ENCODE measurements at places on chromosomes 2 and 18.

DNA sequence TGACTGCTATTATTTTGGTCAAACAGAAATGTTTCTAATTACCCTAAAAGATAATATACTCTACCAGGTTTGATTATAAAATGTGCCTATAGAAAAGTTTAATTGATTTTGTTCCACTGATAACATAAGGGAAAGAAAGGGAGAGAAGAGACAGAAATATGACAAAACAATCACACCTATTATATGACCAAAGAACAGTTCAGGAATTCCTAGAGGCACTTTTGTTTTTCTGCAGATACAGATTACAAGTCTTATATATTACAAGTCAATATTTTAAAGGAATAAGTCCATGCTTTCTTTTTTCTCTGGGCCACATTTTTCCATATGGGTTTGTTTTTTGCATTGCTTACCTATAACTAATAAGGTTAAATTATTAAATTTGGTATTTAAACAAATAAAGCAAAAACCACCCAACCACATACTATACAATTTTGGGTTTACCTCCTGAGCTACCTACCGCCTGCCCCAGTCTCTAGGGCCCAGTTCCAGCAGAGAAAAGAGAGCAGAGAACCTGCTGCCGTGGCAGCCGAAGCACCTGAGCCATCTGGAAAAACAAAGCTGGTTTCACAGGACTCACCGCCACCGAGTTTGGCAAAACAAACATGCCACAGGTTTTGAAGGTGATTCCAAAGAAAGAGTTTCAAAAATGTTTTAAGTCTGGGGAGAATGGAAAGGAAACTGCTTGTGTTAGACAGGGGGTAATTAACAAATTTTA is 92.1 kb downstream of the DYM start:
- DNase-seq = no peak

GRCh38 chr2:48065096-48065495 is 158.8 kb upstream of the FBXO11 start:
- DNase-seq = no peak

DNA sequence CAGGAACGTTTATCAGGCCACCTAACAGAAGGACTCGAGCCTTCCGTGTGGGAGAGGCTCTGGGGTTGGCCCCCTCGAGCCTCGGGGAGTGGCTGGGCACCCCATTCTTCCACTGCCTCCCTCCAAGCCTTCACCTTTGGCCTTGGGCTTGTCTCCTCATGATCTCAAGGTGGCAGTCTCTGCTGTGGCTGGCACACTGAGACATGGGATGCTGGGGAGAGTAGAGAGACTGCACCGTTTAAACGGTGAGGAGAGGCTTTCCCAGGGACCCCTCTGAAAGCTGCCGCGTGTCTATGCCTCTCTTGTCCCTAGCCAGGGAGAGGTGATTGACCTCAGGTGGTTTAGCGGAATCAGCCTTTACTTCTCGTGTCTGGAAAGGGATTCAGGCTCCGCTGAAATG is 71.0 kb downstream of the DCDC2C start:
- no peak for DNase-seq

DNA sequence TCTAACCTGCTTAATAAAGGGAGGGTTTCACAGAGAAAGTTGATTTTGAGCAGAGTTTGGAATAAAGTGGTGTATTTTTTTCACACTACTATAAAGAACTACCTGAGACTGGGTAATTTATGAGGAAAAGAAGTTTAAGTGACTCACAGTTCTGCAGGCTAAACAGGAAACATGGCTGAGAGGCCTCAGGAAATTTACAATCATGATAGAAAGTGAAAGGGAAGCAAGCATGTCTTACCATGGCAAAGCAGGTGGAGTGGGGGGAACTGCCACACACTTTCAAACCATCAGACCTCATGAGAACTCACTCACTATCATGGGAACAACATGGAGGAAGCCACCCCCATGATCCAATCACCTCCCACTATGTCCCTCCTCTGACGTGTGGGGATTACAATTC is 546.7 kb downstream of the EPHA4 start:
- no peak for DNase-seq

DNA sequence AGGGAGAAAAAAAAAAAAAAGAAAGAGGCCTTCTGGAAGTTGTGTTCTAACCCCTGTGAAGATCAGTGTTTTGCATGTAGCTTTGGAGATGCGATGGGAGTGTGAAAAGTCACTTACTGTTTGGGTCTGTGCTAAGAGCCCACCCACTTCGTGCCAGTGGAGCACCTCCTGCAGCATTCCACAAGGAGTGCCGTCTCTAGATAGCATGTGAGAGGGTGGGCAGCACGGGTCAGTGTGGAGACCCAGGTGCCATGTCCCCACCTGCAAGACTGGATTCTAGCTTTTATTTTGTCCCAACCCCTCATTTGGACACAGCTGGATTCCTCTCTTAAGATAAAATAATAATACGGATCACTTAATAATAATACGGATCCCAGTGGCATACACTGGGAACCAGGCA is 12.5 kb upstream of the TMEM185B start:
- DNase-seq = no peak

GRCh38 chr2:113117541-113118262 is 9.7 kb upstream of the IL1RN start:
- no peak for DNase-seq

GRCh38 chr2:195706161-195706900 is 49.3 kb downstream of the SLC39A10 start:
- no peak for DNase-seq

GRCh38 chr2:188776634-188777033 is 197.5 kb upstream of the COL3A1 start:
- no peak for DNase-seq

DNA sequence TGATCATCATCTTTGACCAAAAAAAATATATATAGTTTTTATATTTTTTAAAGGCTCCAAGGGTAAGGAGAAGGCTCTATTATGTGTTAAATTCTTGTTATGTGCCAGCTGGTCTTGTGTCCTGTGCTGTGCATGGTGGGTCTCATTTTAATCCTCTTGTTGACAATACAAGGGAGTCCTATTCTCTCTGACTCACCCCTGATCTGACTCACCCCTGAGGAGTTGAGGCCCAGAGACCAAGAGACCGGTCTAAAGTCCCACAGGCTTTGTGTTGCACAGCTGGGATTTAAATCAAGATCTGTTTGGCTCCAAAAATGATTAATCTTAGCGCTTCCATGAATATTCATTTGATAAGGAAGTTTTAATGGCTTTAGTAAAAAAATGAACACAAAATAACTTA is 25.7 kb downstream of the MC2R start:
- peak; percentile 4 for DNase-seq

DNA sequence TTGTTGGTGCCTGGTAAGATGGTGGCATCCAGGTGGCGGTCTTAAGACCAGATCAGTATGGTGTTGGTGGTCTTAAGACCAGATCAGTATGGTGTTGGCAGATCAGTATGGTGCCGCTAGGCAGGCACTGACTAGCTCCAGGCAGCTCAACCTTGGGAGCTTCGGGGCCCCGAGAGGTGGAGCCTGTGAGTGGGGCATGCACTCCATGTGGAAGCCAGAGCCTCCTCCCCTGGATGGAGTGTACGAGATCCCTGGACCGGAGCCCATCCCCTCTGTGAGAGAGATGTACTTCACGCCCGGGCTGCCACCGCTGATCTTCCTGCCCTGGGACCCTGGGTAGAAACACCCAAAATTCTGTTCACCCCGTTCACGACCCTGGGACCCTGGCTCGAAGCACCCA is 19.0 kb downstream of the MALT1 start:
- DNase-seq = no peak

- no peak for DNase-seq
Measured at GRCh38 chr18:76376668-76377358, 118.2 kb downstream of the ZNF516 start.

DNA sequence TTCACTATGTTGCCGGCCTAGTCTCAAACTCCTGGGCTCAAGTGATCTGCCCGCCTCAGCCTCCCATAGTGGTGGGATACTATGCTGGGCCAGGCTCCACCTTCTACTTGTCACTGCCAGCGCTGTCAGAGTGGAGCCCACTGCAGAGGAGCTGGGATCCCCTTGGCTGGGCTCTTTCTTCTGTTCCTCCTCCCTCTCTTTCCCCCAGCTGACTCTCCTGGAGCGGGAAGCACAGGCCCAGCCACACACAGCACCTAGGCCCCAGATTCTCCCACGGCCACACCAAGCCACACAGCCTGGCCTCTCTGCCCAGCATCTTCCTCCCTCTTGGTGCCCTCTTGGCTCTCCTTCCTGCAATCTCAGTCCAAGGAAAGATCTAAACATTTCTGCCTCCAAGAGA is 3.7 kb upstream of the GAREM2 start:
- no peak for DNase-seq

GRCh38 chr2:240147382-240147781 is 6.9 kb upstream of the OTOS start:
- no peak for DNase-seq

- DNase-seq = no peak
Measured at GRCh38 chr2:218012284-218012683, 9.5 kb upstream of the TNS1 start.

- no peak for DNase-seq
Measured at GRCh38 chr2:15772681-15773080, 167.7 kb upstream of the MYCN start.

GRCh38 chr18:36805105-36805504 is 23.7 kb downstream of the TPGS2 start:
- DNase-seq = no peak

GRCh38 chr18:60500960-60501359 is 128.4 kb upstream of the MC4R start:
- DNase-seq = no peak

DNA sequence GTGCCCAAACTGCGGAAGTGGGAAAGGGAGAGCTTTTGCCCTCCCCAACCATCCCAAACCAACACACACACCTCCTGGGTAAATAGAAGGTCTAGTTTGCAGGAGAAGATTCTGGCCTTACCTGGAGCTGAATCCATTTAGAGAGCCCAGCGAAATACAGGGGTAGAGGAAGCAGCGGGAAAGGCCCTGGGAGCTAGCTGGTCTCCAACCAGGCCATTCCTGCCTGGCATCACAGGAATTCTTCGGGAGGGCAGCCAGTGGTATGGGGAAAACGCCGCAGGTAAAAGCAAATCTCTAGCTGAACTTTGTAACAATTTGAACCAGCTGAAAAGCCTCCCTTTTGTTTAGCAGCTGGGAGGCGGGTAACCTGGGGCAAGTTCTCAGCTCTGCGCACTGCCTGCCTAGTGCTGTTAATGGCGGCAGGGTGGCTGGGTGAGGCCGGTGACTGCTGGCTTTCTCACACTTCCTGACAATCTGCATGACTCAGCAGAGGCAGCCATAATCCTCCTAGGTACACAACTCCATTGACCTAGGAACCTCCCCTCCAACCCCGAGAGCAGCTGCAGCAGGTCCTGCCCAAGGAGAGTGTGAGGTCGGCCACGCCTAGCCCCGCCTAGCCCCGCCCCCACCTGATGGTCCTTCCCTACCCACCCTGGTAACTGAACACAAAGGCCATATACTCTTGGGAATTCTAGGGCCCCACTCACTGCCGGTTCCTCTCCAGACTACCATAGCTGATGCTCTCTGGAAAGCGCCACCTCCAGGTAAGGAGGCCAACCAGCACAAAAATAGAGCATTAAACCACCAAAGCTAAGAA is 483.8 kb upstream of the REG3G start:
- peak; percentile 39 for DNase-seq

GRCh38 chr2:121019071-121019470 is 265.9 kb downstream of the TFCP2L1 start:
- no peak for DNase-seq

- no peak for DNase-seq
Measured at GRCh38 chr2:195368249-195369217, 288.5 kb upstream of the SLC39A10 start.

GRCh38 chr2:230907361-230908091 is 17.5 kb downstream of the GPR55 start:
- DNase-seq = no peak

- DNase-seq = no peak
Measured at GRCh38 chr2:219687272-219687671, 59.8 kb downstream of the SLC4A3 start.

DNA sequence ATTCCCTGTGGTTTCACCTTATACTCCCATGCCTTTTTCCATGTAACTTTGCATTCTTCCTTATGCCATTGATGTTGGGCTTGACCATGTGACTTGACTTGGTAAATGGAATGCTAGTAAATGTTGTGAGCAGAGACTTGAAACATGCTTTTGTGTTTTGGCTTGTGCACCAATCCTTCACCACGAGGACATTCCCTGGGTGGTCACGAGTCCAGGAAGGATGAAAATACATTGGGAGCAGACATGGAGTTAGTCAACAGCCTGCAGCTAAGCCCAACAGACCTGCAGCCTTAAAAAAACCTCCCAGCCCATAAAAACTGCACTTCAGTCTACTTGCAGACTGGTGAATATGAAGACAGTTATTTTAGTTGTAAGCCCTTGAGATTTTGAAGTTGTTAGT is 116.5 kb upstream of the SPATS2L start:
- no peak for DNase-seq

DNA sequence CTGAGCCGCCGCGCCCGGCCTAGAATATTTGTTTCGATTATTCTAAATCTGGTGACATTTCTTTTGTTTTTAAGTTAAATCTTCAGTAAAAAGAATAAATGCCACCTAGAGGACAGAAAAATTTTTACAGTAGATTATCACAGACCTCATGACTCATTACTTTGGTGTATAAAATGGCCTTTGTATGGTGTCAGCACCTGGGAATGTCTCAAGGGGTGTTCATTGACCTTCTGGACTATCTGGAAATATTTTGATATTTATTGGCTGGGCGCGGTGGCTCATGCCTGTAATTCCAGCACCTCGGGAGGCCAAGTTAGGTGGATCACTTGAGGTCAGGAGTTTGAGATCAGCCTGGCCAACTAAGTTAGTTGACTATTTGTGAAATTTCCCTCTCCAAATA is 30.3 kb upstream of the SLC30A6 start:
- peak; percentile 94 for DNase-seq

GRCh38 chr2:85131116-85131515 is 2.1 kb upstream of the TCF7L1 start:
- no peak for DNase-seq

DNA sequence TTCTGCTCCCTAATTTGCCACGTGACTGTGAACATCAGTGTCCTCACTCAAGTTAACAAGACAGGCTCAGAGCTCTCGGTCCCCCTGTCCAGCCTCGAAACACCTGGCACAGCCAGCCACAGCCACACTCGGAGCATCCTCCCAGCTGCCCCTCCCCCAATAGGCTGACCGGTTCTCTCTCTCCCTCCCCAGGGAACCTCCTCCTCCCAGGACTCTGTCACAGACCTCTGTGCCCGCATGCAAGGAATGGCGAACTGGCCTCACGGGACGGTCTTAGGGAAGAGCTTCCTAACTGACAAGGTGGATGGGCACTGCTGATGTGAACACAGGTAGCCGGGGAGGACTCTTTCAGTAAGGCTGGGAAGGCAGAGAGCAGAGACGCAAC is 18.8 kb downstream of the CYP26B1 start:
- no peak for DNase-seq

- DNase-seq = peak; percentile 19
Measured at GRCh38 chr2:144703852-144704708, 184.2 kb upstream of the ZEB2 start.

Data from A549 (cell line).